Gastrocnemius medialis (tissue), 4 donors: ENCODE measurements at places on chromosomes 16 and 17. TPM values are rescaled to one million over a fixed set of nuclear protein-coding genes. Genes with fewer than 3 reads are reported as not detected.

- no peak for DNase-seq
- no peak overlapping the region for H3K4me3 ChIP-seq
- no peak overlapping the region for H3K27ac ChIP-seq
- no peaks in the 10 kb centered on the region for H3K27me3 ChIP-seq
- no peaks in the 10 kb centered on the region for H3K36me3 ChIP-seq
- no peaks in the 10 kb centered on the region for H3K4me1 ChIP-seq
Observed at GRCh38 chr16:57277586-57277985, 6.9 kb downstream of the PLLP start.

- no peak overlapping the region for H3K4me3 ChIP-seq
- H3K36me3 ChIP-seq, result no peaks in the 10 kb centered on the region
- no peaks in the 10 kb centered on the region for H3K27me3 ChIP-seq
- no peak overlapping the region for H3K27ac ChIP-seq
- DNase-seq, result no peak
- H3K4me1 ChIP-seq, result peaks cover 15% of the 10 kb centered on the region
Observed at GRCh38 chr16:11636172-11636721, 32.0 kb upstream of the SNN start.

- H3K27me3 ChIP-seq, result no peaks in the 10 kb centered on the region
- no peak overlapping the region for H3K27ac ChIP-seq
- no peak overlapping the region for H3K4me3 ChIP-seq
- no peaks in the 10 kb centered on the region for H3K4me1 ChIP-seq
- DNase-seq, result no peak
Observed at GRCh38 chr17:60545465-60546191, 19.6 kb upstream of the APPBP2 start.

DNA sequence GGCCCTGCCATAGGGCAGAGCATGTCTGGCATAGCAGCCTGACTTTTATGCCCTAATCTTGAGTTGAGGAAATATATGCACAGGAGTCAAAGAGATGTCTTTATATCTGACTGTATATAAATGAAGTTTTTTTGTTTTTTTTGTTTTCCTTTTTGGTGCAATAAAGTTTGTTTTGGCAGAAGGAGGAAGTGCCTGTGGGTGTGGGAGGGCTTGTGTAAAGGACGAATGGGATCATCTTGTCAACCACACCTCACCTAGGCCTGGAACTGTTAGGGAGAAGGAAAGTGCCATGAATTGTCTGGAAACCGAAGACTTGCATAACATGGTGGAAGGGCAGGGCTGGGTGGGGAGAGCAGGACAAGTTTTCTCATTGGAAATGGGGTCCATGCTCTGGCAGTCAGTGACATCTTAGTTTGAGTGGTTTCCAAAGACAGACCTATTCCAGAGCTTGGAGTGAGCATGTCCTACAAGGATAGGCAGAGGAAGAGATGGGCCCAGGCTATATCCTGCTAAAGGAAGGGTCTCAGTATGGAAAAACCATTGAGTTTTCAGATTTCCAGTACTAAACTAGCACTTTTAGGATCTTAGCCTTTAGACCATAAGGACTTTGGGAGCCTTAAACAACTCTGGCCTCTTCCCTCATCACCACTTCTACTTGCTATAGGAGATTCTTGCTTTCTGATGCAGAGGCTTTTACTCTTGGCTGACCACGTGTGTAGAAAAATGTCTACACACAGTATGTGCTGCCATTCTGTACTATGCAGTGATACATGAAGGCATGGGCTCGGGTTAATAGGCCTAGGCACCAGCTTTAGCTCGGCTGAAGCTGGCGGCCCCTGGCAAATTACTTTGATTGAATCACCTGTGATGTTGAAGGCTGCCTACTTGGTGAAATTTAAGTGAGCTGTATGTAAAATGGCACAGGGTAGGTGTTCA lies 15.5 kb downstream of the SNF8 start:
- H3K4me1 ChIP-seq, result no peaks in the 10 kb centered on the region
- H3K4me3 ChIP-seq, result no peak overlapping the region
- no peak overlapping the region for H3K27ac ChIP-seq
- no peak for DNase-seq
- H3K36me3 ChIP-seq, result no peaks in the 10 kb centered on the region
- no peaks in the 10 kb centered on the region for H3K27me3 ChIP-seq

- no peak overlapping the region for H3K27ac ChIP-seq
- H3K36me3 ChIP-seq, result no peaks in the 10 kb centered on the region
- H3K27me3 ChIP-seq, result no peaks in the 10 kb centered on the region
- no peaks in the 10 kb centered on the region for H3K4me1 ChIP-seq
Observed at GRCh38 chr17:17979778-17980177, 7.1 kb downstream of the DRC3 start.

- H3K27ac ChIP-seq, result peak overlapping the region; percentile 38
- H3K4me1 ChIP-seq, result peaks cover 64% of the 10 kb centered on the region
- DNase-seq, result no peak
- H3K4me3 ChIP-seq, result no peak overlapping the region
- no peaks in the 10 kb centered on the region for H3K27me3 ChIP-seq
- no peaks in the 10 kb centered on the region for H3K36me3 ChIP-seq
Observed at GRCh38 chr17:46078675-46079074, 79.6 kb downstream of the STH start.

GRCh38 chr16:67940446-67941089 lies 3.4 kb downstream of the LCAT start:
- no peaks in the 10 kb centered on the region for H3K27me3 ChIP-seq
- no peak for DNase-seq
- peak overlapping the region; percentile 2 for H3K27ac ChIP-seq
- peaks cover 30% of the 10 kb centered on the region for H3K4me1 ChIP-seq
- peaks cover 26% of the 10 kb centered on the region for H3K36me3 ChIP-seq
- H3K4me3 ChIP-seq, result no peak overlapping the region

- peaks cover 3% of the 10 kb centered on the region for H3K27me3 ChIP-seq
- no peak overlapping the region for H3K27ac ChIP-seq
- no peak for DNase-seq
- no peaks in the 10 kb centered on the region for H3K36me3 ChIP-seq
- no peaks in the 10 kb centered on the region for H3K4me1 ChIP-seq
- H3K4me3 ChIP-seq, result no peak overlapping the region
Observed at GRCh38 chr17:41223821-41224220, 2.6 kb upstream of the KRTAP9-2 start.

DNA sequence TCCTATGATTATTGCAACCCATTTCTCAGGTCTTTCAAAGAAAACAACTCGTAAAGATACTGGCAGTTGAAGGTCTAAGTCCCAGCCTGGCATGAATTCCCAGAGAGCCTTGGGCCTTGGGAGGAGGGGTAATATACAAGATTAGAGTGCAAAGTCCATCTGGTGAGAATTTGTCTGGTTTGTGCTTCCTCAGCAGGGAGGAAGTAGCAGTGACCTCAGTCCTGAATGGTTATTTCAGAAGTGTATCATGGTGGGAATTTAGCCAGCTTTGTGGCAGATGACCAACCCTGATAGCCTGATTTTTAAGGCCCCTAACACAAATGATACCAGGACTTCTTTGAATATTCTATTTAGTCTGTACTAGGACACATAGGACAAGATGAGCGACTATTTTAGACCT lies 151.2 kb upstream of the TBX2 start:
- no peak overlapping the region for H3K4me3 ChIP-seq
- no peak for DNase-seq
- peak overlapping the region; percentile 31 for H3K27ac ChIP-seq
- H3K4me1 ChIP-seq, result peaks cover 42% of the 10 kb centered on the region

DNA sequence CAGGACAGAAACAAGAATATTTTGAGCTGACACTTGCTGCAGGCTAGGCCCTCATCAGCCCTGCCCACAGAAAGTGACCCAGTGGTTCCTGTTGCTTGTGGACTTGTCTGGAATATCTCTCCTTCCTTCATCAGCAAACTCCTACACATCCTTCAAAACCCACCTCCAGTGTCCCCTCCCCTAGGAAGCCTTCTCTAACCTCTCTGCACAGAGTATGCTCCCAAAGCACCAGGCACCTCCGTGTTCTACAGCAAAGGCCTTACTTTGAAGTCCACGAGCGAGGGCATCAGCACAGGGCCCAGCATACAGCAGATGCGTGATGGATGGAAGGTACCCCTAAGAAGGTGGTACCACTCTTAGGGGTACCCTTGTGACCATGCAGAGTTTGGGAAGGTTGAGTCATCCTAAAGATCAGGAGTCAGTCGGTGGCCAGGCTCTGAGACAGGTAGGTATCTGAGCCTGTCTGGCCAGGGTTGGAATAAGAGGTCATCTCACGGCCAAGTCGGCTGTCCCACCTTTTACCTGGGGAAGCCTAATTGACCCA lies 2.0 kb downstream of the CCDC102A start:
- no peaks in the 10 kb centered on the region for H3K4me1 ChIP-seq
- H3K4me3 ChIP-seq, result no peak overlapping the region
- H3K27me3 ChIP-seq, result no peaks in the 10 kb centered on the region
- DNase-seq, result no peak
- no peaks in the 10 kb centered on the region for H3K36me3 ChIP-seq

DNA sequence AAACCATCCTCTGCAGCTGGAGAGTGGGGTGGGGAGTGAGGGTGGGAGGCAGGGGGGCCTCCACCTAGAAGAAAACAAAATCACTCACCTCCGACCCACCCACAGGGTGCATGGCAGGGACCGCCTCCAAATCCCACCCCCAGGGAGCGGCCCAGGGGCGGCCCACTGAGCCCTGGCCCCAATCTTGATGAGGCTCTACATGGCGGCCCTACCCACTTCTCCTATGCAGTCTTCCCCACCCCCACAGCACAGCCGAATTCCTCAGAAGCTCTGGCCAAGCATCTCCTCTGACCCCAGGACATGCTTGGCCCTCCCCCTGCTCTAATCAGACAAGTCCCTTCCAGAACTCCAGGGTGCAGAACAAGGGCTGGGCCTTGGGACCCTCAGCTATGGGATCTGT lies 18.2 kb upstream of the FASN start:
- no peak overlapping the region for H3K27ac ChIP-seq
- no peak for DNase-seq
- H3K27me3 ChIP-seq, result no peaks in the 10 kb centered on the region
- H3K4me1 ChIP-seq, result no peaks in the 10 kb centered on the region

- no peaks in the 10 kb centered on the region for H3K36me3 ChIP-seq
- DNase-seq, result no peak
- no peak overlapping the region for H3K4me3 ChIP-seq
- H3K27me3 ChIP-seq, result peaks cover 45% of the 10 kb centered on the region
Observed at GRCh38 chr17:76131051-76131691, 9.9 kb downstream of the FOXJ1 start.

DNA sequence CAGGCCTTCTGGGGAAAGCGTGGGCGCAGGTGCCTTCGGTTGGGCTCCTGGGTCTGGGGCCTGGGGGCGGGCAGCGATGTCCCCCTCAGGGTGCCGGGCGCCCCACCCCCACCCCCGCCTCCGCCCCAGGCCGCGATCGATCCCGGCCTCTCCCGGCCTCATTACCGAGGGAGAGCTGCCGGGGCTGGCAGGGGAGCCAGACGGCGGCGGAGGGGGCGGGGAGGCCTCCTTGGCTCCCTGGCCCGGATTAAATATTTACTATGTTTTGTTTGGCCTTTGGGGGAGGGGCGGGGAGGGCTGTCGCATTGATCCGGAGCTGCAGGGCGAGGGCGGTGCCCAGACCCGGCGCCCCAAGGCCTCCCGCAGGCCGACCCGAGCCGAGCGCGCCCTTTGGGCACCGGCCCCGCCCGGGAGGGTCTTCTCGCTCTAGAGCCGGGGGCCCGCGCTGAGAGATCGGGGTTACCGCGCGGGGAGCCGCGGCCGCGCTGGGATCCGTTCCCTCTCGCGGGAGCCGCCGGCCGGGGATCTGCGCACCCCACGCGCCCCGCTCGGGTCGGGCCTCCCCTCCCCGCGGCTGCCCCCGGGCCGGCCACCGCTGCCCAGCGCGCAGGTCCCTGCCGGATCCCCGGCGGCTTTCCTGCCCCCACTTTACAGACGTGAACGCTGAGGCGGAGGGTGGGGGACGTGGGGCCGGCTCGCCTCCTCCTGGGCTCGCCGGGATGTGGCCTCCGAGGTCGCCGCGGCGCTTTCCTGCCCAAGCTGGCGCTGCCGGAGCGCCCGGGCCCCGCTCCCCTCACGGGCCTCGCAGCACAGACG lies 27.0 kb downstream of the RTN4RL1 start:
- peak overlapping the region; percentile 97 for H3K27ac ChIP-seq
- no peak for DNase-seq
- H3K4me1 ChIP-seq, result peaks cover 44% of the 10 kb centered on the region
- H3K27me3 ChIP-seq, result no peaks in the 10 kb centered on the region
- peak overlapping the region; percentile 48 for H3K4me3 ChIP-seq
- no peaks in the 10 kb centered on the region for H3K36me3 ChIP-seq

DNA sequence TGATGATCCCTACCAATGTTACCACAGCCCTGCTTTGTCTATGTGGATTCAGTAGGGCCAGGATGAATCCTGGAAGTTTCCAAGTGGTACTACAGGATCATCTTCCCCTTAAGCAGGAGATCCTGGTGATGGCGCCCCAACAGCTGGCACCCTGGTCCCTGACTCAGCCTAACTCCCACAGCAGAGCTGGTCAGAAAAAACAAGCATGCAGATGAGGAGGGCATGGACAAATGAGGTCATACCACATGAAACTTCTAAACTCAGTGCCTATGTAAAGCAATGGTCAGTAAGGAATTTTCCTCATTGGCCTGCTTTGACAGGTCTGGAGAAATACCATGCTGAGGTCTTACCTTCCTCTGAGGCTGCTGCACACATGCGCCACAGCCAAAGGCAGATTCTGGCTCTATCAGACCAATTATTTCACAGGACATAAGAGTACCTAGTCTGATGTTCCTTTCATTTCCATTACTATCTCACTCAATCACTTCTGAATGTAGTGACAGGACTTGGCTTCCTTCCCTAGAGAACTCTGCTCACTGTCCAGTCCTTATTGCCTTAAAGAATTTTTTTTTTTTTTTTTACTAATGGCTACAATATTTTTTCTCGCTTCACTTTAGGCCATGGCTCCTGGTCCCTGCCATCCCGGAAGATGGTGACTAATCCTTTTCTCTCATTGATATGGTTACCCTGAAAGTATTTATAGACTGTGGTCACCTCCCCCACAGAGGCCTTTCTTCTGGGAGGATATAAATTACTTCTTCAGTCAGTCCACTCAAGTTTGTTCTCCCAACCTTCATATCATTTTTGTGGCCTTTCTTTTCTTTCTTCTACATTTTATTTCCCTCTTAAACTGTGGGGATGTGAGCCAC lies 525.2 kb upstream of the PSMD7 start:
- peaks cover 3% of the 10 kb centered on the region for H3K4me1 ChIP-seq
- H3K27me3 ChIP-seq, result no peaks in the 10 kb centered on the region
- no peak for DNase-seq

DNA sequence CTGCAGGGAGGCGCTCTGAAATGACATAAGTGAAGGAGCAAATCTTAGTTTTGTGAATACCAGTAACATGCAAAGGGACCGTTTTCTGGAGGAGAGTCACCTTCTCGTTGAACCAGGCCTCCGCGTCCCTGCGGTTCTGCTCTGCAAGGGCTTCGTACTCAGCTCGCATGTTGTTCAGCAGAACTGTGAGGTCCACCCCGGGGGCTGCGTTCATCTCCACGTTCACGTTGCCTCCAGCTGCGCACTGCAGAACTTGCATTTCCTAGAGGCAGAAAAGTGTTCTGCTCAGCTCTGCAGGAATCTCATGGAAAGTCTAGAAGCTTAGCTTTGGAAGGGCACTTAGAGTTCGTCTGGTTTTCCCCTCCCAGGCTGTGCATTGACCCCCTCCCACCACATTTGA lies 4.1 kb downstream of the KRT25 start:
- H3K27me3 ChIP-seq, result no peaks in the 10 kb centered on the region
- DNase-seq, result no peak
- H3K27ac ChIP-seq, result no peak overlapping the region
- H3K4me3 ChIP-seq, result no peak overlapping the region

- H3K27me3 ChIP-seq, result no peaks in the 10 kb centered on the region
- no peaks in the 10 kb centered on the region for H3K36me3 ChIP-seq
- peaks cover 7% of the 10 kb centered on the region for H3K4me1 ChIP-seq
- no peak overlapping the region for H3K27ac ChIP-seq
- no peak for DNase-seq
Observed at GRCh38 chr16:28189245-28189644, 22.5 kb downstream of the XPO6 start.

SOST gene
- not detected for total RNA-seq

PPL gene
- total RNA-seq, result 23.1 TPM

NOTUM gene
- 1.7 TPM for total RNA-seq

KRTAP3-1 gene
- total RNA-seq, result not detected
